ENCODE measurements at places on chromosomes 6 and 20.

DNA sequence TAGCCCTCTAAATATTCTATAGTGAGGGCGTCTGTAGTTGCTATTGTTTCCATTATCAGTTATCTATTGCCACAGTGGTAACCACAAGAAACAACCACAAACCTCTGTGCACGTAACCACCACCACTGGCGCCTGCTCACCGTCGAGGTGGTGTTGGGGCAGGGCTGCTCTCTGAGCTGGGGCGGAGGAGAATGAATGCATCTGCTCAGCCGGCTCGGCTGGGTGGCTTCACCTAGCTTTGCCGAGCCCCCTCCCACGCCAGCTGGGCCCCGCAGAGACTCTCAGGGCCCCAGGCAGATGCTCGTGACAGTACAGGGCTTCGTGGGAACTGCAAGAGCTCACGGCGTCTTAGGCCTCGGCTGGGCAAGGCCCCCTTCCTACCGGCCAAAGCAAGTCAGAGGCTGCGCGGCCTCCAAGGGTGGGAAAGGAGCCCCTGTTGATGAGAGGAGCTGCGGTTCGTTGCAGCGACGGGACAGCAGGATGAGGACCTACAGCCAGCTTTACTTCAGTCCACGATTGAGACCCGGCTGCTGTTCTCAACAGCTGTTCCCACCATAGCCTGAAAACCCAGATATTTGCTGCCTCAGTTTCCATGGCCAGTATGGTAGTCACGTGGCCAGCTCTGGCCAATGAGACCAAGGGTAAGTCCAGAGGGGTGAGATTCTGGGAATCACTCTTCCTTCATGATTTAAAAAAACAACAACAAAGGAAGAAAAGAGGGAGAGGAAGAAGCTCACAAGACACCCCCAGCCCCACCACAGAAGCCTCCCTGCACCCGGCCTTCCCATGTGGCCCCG lies 120.2 kb upstream of the AFDN start:
- no peak for DNase-seq

GRCh38 chr6:692356-692851 lies 535 bp downstream of the EXOC2 start:
- DNase-seq = no peak

DNA sequence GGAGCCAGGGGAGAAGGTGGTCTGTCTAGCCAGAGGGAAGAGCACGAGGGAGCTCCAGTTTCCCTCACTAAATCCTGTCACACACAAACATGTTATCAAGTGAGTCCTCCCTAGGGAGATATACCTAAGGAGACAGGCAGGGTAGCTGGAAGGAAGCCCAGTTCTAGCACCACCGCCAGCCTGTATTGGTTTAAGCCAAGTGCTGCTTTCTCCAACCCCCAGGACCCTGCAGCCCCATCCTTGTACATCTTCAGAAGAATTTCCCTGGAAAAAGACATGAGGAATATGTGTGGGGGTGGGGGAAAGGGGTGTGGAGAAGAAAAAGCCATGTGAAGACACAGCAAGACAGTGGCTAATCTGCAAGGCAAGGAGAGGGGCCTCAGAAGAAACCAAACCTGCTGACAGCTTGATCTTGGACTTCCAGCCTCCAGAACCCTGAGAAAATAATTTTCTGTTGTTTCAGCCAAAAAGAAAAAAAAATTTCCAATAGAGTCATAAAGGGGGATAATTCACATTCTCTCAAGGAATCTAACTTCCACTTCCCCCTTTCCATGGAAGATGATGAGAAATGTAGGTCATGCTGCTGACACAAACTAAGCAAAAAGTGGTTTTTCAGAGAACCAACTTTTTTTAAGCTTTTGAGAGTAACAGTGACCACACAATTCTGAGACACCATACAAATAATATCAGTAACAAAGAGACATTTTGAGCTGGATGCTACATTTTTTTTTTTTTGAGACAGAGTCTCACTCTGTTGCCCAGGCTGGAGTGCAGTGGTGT lies 103.2 kb upstream of the PRDM1 start:
- no peak for DNase-seq

DNA sequence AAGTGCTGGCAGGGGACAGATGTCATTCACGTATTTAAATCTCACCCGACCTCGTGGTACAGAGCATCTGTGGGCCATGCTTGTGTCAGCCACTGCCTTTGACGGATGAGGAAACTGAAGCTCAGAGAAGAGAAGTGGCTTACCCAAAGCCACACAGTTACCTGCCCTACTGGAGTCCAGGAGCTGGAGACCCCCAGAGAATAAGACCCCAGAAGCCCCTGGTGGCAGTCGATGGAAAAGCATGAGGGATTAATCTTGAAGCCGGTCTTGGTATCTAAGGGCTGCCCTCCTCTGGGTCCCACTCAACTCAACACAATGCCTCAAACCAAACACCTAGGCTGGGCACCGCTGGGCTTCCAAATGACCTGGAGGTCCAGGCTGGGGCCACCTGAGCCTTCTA lies 83.1 kb downstream of the GRM4 start:
- DNase-seq = no peak

DNA sequence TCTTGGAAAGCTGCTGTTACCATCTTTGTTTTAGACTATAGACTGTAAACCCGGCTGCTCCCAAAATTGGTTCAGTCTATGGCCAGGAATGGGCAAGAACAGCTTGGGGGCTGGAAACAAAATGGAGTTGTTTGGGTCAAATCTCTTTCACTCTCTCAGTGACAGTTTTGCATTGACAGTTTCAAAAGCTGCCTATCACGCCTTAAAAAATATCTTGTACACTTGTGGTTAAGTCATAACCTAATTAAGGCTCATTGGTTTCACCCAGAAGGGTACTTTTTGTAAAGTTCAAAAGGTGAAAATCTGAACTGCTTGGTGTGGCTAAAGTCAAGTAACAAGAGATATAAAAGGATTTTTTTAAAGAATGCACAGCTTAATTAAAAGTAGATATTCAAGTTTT lies 76.1 kb upstream of the PRL start:
- no peak for DNase-seq

GRCh38 chr6:138965291-138965874 lies 22.7 kb downstream of the REPS1 start:
- no peak for DNase-seq

- peak; percentile 21 for DNase-seq
Observed at GRCh38 chr6:151440930-151441329, 11.0 kb downstream of the RMND1 start.

DNA sequence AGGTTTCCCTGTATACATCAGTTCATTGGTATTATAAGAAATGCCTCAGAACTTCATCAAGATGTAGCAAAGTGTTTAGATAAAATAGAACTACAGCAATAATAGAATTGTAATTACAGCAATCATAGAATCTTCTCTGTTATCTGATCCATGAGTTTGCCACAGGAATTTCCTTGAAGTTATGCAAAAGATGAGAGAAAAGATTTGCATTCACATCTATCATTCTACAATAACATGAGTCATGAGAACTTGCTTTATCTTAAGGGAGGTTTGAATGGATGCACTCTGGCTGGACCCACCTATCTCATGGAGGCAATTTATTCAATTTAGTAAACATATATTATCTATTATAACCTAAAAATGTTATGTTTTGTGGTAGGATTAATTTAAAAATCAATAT lies 329.8 kb upstream of the EPHA7 start:
- no peak for DNase-seq

GRCh38 chr6:132961122-132961521 lies 146.8 kb downstream of the RPS12 start:
- DNase-seq = no peak

- DNase-seq = no peak
Observed at GRCh38 chr20:19624221-19624965, 133.7 kb upstream of the RIN2 start.

GRCh38 chr6:166542580-166542912 lies 43.9 kb downstream of the RAMACL start:
- DNase-seq = no peak

DNA sequence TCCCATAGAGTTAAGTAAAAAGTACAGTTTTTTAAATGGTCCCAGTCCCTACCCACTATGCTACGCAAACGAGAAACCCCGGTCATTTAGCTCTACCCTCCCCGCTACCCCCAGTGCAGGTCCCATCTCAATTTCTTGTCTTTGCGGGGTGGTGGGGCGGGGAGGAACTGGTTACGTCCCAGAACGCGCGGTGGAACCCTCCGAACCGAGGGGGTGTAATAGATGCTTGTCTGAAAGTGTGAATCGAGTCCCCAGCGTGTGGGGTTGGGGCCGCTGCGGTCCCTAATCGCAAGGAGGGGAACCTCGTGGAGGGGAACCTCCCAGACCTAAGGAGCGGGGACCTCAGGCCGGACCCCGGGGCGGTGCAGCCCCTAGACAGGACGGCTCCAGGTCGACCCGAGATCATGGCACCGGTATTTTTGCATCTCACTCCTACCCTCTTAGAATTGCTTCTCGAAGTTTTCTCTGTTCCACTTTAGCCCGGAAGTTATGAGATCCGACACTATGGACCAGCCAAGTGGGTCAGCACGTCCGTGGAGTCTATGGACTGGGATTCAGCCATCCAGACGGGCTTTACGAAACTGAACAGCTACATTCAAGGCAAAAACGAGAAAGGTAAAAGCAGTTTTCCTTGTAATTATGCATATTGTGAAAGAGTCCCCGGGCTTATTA lies 779 bp downstream of the HEBP2 start:
- no peak for DNase-seq

- DNase-seq = no peak
Observed at GRCh38 chr6:133546098-133546497, 304.9 kb downstream of the EYA4 start.

- DNase-seq = no peak
Observed at GRCh38 chr6:120735641-120736040, 598.6 kb downstream of the TBC1D32 start.

GRCh38 chr6:53547166-53547810 lies 2.4 kb upstream of the GCLC start:
- no peak for DNase-seq

DNA sequence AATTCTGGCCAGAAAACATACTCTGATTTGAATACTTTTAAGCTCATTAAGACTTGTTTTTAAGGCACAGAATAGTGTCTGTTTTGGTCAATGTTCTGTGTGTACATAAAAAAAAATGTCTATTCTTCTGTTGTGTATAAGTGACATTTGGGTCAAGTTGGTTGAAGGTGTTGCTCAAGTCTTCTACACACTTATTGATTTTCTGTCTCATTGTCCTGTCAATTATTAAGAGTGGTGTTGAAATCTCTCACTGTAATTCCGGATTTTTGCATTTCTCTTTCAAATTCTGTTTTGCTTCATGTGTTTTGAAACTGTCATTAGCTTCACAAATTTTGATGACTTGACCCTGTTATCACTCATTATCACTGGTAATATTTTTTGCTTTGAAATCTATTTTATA lies 37.5 kb upstream of the EPM2A start:
- no peak for DNase-seq

DNA sequence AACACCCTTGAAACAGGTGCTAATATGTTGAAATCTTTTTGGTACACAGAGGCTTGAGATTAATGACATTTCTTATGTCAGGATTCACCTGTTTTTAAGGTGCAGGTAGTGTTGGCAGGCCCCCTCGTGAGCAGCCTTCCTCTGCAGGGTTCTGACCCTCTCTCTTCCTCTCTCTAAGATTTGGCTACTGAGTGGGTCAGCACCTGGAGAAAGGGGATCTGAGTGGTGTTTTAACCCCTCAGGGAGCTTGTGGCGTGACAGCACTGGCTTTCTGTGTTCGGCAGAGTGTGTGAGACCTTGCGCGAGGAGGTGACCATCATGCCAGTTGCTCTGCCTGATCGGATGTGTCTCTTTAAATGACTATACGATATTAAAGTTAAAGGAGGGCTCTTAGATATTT lies 37.1 kb downstream of the HIVEP1 start:
- no peak for DNase-seq

DNA sequence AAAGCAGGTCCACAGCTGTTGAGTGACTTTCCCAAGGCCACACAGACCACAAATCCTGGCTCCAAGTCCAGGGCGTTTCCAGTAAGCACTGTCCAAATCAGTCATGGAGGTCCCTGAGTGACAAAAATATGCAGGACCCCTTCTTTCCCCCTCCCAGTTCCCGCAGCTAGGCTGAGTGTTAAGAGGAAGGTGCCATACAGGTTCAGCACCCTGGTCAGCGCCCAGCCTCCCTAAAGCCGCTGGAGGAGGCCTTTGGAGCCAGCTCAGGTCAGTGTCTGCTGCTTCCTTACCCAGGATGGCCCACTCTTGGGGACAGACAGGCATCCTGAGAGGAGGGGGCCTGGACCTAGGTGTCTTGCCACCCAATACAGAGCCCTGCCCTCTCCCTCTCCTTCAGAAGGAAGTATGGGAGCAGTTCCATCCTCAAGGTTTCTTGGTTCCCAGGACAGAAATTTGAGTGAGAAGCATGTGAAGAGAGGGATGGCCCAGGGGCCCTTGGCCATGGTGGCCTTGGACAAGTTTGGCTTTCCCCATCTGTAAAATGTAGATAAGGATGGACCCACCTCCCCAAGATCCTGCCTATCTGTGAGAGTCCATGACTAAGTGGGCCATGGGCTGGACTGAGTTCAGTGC lies 13.2 kb downstream of the TMEM74B start:
- DNase-seq = no peak

- DNase-seq = no peak
Observed at GRCh38 chr20:1401451-1401907, 8.6 kb upstream of the FKBP1A start.

GRCh38 chr6:32113386-32114352 lies 4.5 kb upstream of the TNXB start:
- DNase-seq = peak; percentile 90

DNA sequence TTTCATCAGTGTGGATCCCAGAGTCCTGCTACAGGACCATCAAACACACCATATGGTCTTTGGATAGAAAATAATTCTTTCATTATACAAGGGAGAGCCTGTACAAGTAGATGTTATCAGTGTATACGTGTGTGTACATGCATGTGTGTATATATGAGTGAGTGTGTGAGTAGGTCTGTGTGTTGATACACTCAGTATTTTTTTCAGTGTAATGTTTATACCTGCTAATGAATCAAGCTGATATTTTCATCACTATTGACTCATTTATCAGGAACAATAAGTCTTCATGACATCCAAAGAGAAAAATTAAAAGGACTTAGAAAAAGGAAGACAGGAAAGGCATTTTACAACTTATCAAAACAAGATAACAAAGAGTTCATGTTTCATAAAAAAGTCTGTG lies 66.5 kb downstream of the EPM2A start:
- no peak for DNase-seq

DNA sequence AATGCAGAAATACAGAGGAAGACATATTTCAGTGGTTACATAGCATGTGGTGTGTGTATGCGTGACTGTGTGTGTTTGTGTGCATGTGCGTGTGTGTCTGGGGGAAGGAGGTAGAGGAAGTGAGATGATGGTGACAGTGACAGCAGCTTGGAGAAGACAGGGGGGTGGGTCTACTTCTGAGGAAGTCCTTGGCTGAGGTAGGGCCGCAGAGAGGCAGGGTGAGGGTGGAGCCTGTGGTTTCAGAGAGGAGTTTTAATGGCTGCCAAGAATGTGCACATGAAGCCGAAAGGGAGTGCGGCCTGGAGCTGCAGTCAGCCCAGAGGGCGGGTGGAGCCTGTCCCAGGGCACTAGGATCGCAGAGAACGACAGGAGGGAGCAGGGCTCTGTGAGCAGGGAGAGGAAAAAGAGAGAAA lies 22.7 kb upstream of the RNF24 start:
- peak; percentile 55 for DNase-seq

- no peak for DNase-seq
Observed at GRCh38 chr20:24697411-24697810, 228.0 kb downstream of the SYNDIG1 start.

GRCh38 chr6:14747881-14748520 lies 497.9 kb upstream of the JARID2 start:
- no peak for DNase-seq

- no peak for DNase-seq
Observed at GRCh38 chr6:169921217-169921616, 169.8 kb downstream of the ERMARD start.
